ENCODE measurements at places on chromosomes 4 and X.

GRCh38 chr4:11069581-11070211, 359.0 kb downstream of the HS3ST1 start:
- no peak for DNase-seq

DNA sequence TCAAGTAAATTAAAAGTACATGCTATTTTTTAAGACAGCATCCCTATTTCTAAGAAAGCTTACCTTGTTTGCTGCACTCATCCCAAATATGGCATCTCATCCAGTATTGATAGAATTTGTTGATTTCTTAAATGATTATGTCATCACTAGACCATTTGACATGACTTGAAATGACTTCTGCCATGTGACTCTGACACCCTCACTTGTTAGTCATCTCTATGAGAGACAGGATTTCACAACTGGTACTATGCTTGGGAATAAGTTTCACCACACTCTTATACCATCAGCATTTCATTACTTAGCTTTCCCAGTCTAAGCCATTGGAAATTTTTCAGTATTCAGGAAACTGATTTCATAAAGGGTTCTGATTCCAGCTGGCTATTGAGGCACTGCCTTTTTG, 55.3 kb downstream of the TMPRSS11F start:
- no peak for DNase-seq

- DNase-seq = no peak
These were observed 64.6 kb upstream of the TRPC5 start for GRCh38 chrX:112147206-112147605.

- no peak for DNase-seq
These were observed 26.4 kb upstream of the SMIM14 start for GRCh38 chr4:39664828-39665731.

DNA sequence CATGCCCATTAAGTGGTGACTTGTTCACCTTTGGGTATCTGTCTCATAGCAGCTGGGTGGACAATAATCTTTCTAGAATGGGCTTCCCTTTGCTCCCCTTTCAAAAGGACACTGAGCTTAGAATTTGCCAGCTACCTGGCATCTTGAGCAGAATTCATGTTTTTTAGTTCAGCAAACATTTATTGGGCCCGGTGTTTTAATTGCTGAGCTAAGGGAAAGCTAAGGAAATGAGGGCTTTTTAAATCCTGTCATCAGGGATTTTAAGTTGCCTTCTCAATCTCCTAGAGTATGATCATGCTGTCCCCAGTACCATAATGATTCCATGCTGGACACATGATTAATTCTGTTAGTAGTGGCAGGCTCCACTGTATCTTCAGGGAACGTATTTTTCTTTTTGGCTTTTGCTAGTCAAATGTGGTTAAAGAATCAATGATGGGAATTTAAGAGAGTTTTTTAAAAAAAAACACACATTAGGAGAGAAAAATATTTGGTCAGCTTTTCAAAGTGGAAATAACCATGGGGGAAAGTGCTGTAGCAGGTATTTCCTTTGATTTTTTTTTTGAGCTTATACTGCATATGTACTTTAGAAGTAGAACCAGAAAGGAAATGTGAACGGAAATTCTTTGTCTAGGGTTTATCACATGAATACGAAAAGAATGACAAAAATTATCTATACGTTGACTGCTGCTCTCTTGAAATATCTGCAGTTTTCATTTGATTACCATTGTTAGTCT, 208.9 kb downstream of the CLCN4 start:
- DNase-seq = no peak

DNA sequence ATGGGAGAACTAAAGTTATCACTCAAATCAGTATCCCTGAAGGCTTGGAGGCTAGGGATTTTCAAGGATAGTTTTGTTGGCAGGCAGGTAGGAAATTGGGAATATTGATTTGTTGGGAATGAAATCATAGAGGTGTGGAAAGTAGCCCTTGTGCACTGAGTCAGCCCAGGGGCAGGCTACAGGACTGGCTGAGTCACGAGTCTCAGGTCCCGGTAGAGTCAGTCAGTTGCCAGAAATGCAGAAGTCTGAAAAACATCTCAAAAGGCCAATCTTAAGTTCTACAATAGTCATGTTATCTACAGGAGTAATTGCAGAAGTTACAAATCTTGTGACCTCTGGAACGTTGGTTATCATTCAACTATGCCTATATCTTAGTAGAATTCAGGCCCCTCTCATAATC, 153.1 kb downstream of the GC start:
- no peak for DNase-seq

GRCh38 chrX:153375571-153375970, 25.6 kb downstream of the PNMA6E start:
- DNase-seq = no peak

DNA sequence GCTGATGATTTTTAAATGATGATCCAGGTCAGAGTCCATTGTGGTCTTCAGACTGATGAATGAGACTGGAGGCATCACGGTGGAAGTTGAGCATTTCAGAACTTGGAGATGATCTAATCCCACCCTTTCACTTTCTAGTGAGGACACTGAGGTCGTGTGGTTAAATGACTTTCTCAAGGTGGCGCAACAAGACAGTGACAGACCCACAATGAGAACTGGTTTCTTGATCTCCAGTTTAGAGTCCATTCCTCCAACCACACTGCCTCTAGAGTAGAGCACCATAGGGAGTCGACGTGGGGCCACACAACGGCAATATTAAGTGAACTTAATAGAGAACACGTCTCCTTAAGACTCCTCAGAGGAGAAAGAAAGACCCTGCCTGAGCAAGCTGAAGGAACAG, 381.0 kb downstream of the UNC5C start:
- no peak for DNase-seq

DNA sequence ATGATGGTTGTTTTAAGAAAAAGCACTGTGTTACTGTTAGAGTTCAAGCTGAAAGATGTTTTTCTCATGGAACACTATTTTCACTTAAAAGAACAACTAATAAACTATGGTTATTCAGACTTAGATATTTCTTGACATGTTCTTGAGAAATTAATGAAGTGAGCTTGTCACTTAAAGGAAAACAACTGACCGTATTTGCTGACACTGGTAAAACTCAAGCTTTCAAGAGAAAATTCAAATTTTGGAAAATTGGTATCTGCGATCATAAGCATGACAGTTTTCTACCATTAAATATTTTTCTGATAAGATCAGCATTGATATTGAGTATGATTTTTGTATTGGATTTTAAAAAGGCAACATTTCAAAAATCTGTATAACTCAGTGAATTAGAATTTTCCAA, 549.5 kb upstream of the ACTRT1 start:
- DNase-seq = no peak

DNA sequence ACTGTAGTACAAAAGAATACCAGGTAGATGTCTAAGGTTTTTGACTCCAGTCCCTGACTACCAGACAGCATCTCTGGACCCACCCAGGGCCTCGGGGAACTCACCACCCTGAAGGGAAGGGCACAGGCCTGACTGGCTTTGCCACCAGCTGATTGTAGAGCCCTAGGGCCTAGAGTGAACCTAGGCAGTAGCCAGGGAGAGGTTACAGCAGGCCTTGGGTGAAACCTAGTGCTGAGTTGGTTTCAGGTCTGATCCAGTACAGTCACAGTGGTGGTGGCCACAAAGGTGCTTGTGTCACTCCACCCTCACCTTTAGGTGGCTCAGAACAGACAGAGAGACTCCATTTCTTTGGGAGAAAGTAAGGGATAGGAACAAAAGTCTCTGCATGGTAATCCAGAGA, 244.8 kb downstream of the KLHL13 start:
- no peak for DNase-seq

GRCh38 chr4:112290341-112290740, 4.6 kb upstream of the TIFA start:
- no peak for DNase-seq

DNA sequence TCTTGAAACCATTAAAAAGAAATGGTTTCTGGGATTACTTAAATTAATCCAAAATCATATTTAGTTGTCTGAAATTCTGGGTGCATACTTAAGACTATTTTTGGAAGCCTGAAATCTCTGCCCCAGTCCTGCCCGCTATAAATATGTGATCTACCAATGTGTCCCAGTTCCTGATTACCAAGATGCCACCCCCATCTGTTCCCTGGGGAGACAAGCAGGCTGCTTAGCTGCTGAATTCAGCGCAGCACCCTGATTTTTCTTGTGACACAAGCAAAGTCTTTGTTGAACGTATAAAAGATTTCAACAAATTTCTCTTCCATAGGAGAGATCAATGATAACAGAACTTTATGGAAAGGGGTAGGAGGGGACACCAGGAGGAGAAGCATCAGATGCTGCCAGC, 100.6 kb upstream of the PRPS2 start:
- DNase-seq = no peak
